ENCODE measurements at places on chromosomes 5 and 9.

GRCh38 chr5:102902135-102902448, 147.0 kb downstream of the PAM start:
- DNase-seq: no peak
- H3K36me3 ChIP-seq: no peaks in the 10 kb centered on the region
- H3K4me1 ChIP-seq: no peaks in the 10 kb centered on the region
- H3K27me3 ChIP-seq: no peaks in the 10 kb centered on the region
- H3K4me3 ChIP-seq: no peak overlapping the region
- no peak overlapping the region for H3K27ac ChIP-seq

DNA sequence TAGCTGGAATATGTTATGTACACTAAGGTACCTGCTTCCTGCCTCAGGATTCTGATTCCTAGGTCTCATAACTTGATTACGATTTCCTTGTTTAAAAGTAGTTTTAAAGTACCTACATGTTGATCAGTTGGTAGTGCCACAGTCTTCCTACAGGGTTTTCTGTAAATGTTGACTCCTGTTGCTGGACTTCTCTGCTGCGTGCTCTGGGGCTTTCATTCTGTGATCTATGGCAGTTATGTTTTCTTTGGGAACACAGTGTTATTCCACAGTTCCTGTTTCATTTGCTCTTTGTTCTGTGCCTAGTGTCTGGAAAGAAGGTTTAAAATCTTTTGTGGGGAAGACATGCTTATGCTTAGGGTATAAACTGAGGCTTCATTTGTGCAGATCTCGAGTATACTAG, 343.5 kb downstream of the PLK2 start:
- H3K4me1 ChIP-seq: no peaks in the 10 kb centered on the region
- H3K4me3 ChIP-seq: no peak overlapping the region
- no peaks in the 10 kb centered on the region for H3K27me3 ChIP-seq
- no peak for DNase-seq

GRCh38 chr5:159313197-159313596, 17.1 kb downstream of the IL12B start:
- no peak overlapping the region for H3K27ac ChIP-seq
- H3K4me1 ChIP-seq: no peaks in the 10 kb centered on the region
- no peak overlapping the region for H3K4me3 ChIP-seq
- H3K36me3 ChIP-seq: no peaks in the 10 kb centered on the region
- no peaks in the 10 kb centered on the region for H3K27me3 ChIP-seq
- no peak for DNase-seq

- no peak overlapping the region for H3K27ac ChIP-seq
- no peaks in the 10 kb centered on the region for H3K36me3 ChIP-seq
- no peaks in the 10 kb centered on the region for H3K27me3 ChIP-seq
- no peaks in the 10 kb centered on the region for H3K4me1 ChIP-seq
- no peak for DNase-seq
- H3K4me3 ChIP-seq: no peak overlapping the region
These were observed 1600.9 kb upstream of the C9orf72 start for GRCh38 chr9:29174136-29174535.

- H3K27me3 ChIP-seq: no peaks in the 10 kb centered on the region
- H3K36me3 ChIP-seq: peaks cover 5% of the 10 kb centered on the region
- no peaks in the 10 kb centered on the region for H3K4me1 ChIP-seq
- no peak overlapping the region for H3K4me3 ChIP-seq
- no peak overlapping the region for H3K27ac ChIP-seq
These were observed 69.9 kb upstream of the OR2K2 start for GRCh38 chr9:111399772-111400563.

- H3K4me1 ChIP-seq: peaks cover 7% of the 10 kb centered on the region
- no peaks in the 10 kb centered on the region for H3K27me3 ChIP-seq
- H3K36me3 ChIP-seq: no peaks in the 10 kb centered on the region
These were observed 60.5 kb upstream of the C5orf46 start for GRCh38 chr5:147966829-147967228.

GRCh38 chr9:91519520-91520277, 96.1 kb upstream of the NFIL3 start:
- H3K36me3 ChIP-seq: no peaks in the 10 kb centered on the region
- H3K27ac ChIP-seq: no peak overlapping the region
- no peaks in the 10 kb centered on the region for H3K27me3 ChIP-seq

DNA sequence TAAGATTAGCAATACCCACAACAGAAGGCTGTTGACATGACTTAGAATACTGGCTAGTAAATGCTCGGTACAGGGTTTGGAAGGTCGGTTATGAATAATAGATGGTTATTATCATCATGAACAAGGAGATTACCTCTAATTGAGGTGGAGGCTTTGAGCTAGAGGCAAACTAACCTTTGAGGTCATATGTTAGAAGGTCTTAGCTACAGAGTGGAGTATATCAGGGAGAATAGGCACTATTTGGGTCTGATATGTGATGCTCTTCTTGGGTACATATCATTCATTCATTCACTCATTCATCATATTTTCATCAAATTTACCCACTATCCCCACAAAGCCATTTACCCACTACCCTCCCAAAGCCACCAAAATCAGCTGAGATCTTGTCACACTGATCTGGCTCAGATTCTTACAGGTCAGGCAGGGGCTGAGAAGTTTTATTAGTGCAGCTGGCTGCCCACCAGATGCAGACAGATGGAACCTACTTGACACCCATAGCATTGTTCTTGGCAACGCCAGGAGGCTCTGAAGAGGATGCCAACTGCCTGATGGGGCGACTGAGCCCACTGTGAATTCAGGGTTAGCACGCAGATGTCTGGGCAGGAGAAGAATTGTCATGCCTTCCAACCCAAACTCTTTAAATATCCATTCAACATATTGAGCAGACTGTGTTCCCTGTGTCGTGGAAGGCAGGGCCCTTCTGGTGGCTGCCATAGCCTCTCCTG, 90.2 kb upstream of the SH3PXD2B start:
- no peaks in the 10 kb centered on the region for H3K27me3 ChIP-seq
- no peak overlapping the region for H3K27ac ChIP-seq
- DNase-seq: no peak
- H3K4me1 ChIP-seq: no peaks in the 10 kb centered on the region

GRCh38 chr5:168747987-168748777, 169.0 kb upstream of the PANK3 start:
- no peaks in the 10 kb centered on the region for H3K4me1 ChIP-seq
- H3K4me3 ChIP-seq: no peak overlapping the region
- H3K36me3 ChIP-seq: no peaks in the 10 kb centered on the region
- H3K27ac ChIP-seq: no peak overlapping the region

- no peak overlapping the region for H3K27ac ChIP-seq
- H3K27me3 ChIP-seq: no peaks in the 10 kb centered on the region
- peaks cover 8% of the 10 kb centered on the region for H3K4me1 ChIP-seq
- no peak overlapping the region for H3K4me3 ChIP-seq
These were observed 5.0 kb upstream of the NIPAL4 start for GRCh38 chr5:157455057-157455456.

DNA sequence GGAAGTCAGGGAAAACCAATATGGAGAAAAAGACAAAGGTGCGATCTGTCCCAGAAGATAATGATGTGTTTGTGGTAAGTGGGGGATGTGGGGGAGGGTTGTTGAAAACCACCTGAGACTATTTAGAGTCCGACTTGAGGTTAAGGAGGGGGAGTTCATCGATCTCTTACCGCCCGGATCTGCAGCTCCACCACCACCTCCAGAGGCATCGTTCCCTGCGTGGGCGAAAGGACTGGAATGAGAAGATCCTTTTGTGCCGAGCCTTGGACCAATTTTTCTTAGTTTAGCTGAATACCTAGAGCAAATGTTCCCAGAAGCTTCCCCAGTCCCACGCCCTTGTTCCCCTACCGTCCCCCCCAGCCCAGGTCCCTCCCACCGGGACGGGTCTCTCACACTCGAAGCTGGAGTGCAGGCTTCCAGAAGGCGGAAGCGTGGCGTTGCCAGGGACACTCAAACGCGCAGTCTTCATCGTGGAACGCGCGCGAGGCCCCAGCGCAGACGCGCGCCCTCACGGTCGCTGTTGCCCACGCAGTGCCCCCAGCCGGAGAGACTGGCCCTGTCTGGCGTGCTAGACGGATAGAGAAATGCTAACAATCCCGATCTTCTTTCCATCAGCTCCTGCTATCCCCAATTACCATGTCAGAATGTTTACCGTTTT, at the start of gene SPATA6L:
Gene SPATA6L (minus strand): TSS at position 439 of the 658 bp plus-strand sequence. CDS start 230 bp downstream, at position 209.
- H3K27me3 ChIP-seq: no peaks in the 10 kb centered on the region
- no peaks in the 10 kb centered on the region for H3K36me3 ChIP-seq
- DNase-seq: no peak
- H3K27ac ChIP-seq: peak within 1 kb of the TSS; percentile 34
- peak within 1 kb of the TSS; percentile 34 for H3K4me3 ChIP-seq

DNA sequence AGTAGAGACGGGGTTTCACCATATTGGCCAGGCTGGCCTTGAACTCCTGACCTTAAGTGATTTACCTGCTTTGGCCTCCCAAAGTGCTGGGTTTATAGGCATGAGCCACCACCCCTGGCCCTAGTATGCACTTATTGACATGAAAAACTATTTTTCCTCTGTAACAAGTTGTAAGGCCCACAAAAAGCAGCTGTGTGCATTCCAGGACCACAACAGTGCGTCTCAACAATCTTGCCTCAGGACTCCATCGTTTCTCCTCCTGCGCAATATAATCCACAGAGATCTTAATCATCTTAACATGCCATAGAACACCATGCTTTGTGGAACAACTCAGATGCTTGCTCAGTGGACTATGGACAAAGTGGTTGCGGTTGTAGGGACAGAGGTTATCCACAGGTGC, 10.2 kb downstream of the OR2V1 start:
- H3K27me3 ChIP-seq: no peaks in the 10 kb centered on the region
- no peaks in the 10 kb centered on the region for H3K4me1 ChIP-seq
- DNase-seq: peak; percentile 43
- no peak overlapping the region for H3K27ac ChIP-seq
- H3K36me3 ChIP-seq: no peaks in the 10 kb centered on the region

- no peaks in the 10 kb centered on the region for H3K27me3 ChIP-seq
- no peaks in the 10 kb centered on the region for H3K36me3 ChIP-seq
- no peak overlapping the region for H3K27ac ChIP-seq
- peaks cover 26% of the 10 kb centered on the region for H3K4me1 ChIP-seq
- H3K4me3 ChIP-seq: no peak overlapping the region
These were observed 62.7 kb upstream of the GGTA1 start for GRCh38 chr9:121562301-121562700.

DNA sequence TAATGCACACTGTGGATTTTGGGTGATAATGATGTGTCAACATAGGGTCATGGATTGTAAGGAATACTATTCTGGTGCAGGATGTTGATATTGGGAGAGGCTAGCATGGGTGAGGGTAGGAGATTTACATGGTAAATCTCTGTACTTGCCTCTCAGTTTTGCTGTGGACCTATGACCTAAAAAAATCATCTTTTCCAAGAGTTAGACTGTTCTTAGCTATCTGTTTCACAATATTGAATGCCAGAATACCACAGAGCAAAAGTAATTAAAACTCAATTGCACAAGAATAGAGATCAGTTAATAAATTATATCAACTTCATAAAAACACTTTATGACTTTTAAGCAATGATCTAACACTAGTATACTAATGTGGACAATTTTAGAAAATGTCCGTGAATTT, 651.6 kb downstream of the HTR1A start:
- no peak overlapping the region for H3K4me3 ChIP-seq
- H3K36me3 ChIP-seq: no peaks in the 10 kb centered on the region
- no peaks in the 10 kb centered on the region for H3K4me1 ChIP-seq
- H3K27me3 ChIP-seq: no peaks in the 10 kb centered on the region
- H3K27ac ChIP-seq: no peak overlapping the region

DNA sequence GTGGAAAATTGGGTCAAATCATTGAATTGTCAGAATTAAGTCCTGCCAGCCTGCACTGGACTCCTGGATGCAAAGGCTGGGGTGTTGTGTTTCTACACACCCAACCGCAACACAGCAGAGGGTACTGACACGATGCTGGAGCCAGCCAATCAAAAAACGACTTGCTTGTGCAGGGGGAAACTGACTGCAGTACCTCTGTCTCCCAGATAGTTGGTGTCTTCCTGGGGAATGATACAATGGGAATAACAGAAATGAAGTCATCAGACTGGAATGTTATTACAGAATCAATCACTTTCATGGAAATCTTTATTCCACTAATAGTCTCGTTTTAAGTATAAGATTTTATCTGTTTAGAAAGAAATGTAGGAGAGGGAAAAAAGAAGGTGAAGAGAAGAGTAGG, 330.3 kb downstream of the MLLT3 start:
- H3K27me3 ChIP-seq: no peaks in the 10 kb centered on the region
- no peaks in the 10 kb centered on the region for H3K36me3 ChIP-seq

- no peak overlapping the region for H3K27ac ChIP-seq
- H3K4me1 ChIP-seq: no peaks in the 10 kb centered on the region
- no peaks in the 10 kb centered on the region for H3K36me3 ChIP-seq
- no peak for DNase-seq
- no peak overlapping the region for H3K4me3 ChIP-seq
These were observed 43.0 kb upstream of the HTR4 start for GRCh38 chr5:148697180-148697808.

- H3K27ac ChIP-seq: no peak overlapping the region
- no peaks in the 10 kb centered on the region for H3K36me3 ChIP-seq
- H3K4me3 ChIP-seq: no peak overlapping the region
- no peaks in the 10 kb centered on the region for H3K27me3 ChIP-seq
- no peak for DNase-seq
These were observed 97.1 kb downstream of the ADCY2 start for GRCh38 chr5:7493081-7493480.

DNA sequence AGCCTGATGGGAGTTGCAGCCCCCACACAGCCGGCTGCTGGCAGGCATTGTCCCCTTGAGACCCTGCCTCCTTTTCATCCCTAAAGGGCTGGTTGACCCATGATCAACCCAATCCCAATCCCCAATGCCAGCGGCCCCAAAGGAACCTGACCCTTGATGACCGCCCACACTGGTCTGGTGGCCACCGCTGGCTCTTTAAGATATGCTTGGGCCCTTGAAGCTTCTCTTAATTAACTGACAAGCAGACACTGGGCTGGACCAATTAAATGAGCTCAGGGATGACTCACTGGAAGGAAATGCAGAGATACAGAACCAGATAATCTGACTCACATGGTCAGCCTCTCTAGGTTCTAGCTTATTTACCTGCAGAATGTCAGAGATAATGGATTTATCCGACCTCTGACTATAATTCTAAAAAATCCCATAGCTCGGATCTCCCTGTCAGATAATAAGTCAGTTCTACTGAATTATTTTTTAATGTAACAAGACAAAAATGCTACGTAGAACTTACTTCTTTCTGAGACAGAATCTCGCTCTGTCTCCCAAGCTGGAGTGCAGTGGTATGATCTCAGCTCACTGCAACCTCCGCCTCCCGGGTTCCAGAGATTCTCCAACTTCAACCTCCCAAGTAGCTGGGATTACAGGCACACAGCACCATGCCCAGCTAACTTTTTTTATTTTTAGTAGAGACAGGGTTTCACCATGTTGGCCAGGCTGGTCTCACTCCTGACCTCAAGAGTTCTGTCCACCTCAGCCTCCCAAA, 11.1 kb upstream of the MLANA start:
- no peaks in the 10 kb centered on the region for H3K4me1 ChIP-seq
- H3K27me3 ChIP-seq: no peaks in the 10 kb centered on the region
- no peaks in the 10 kb centered on the region for H3K36me3 ChIP-seq
- no peak overlapping the region for H3K4me3 ChIP-seq

GRCh38 chr9:113649054-113649453, 185.5 kb downstream of the RGS3 start:
- H3K27ac ChIP-seq: no peak overlapping the region
- H3K36me3 ChIP-seq: no peaks in the 10 kb centered on the region
- no peak for DNase-seq
- no peak overlapping the region for H3K4me3 ChIP-seq
- H3K27me3 ChIP-seq: no peaks in the 10 kb centered on the region

GRCh38 chr5:107469485-107470294, 201.0 kb downstream of the EFNA5 start:
- H3K36me3 ChIP-seq: no peaks in the 10 kb centered on the region
- no peaks in the 10 kb centered on the region for H3K27me3 ChIP-seq
- DNase-seq: no peak
- no peak overlapping the region for H3K27ac ChIP-seq
- H3K4me1 ChIP-seq: peaks cover 54% of the 10 kb centered on the region

Data from vagina (tissue), 2 donors.